ENCODE measurements at places on chromosomes 6 and 20. TPM values are rescaled to one million over a fixed set of nuclear protein-coding genes. Genes with fewer than 3 reads are reported as not detected.

Gene ZC2HC1B
- not detected for total RNA-seq

Gene OR12D3
- not detected for total RNA-seq

Gene ZSCAN23
- total RNA-seq, result 1.5 TPM

Gene KIAA1755
- total RNA-seq, result 0.16 TPM

Gene TMEM217
- 6.8 TPM for total RNA-seq

Gene TMEM170B
- 3.6 TPM for total RNA-seq

Gene HSPA12B
- 11.1 TPM for total RNA-seq

Gene TUBB2B
- 3.4 TPM for total RNA-seq

Gene BEND6
- total RNA-seq, result 0.19 TPM

Gene NOX3
- not detected for total RNA-seq

Gene SPATS1
- total RNA-seq, result not detected

Gene GHRH
- total RNA-seq, result not detected

Gene SIRPG
- not detected for total RNA-seq

Gene TP53TG5
- total RNA-seq, result not detected

Gene CRIP3
- total RNA-seq, result not detected

Gene HLA-DOB
- total RNA-seq, result not detected

Gene PNPLA1
- not detected for total RNA-seq

Gene FAM209B
- total RNA-seq, result not detected

Gene PGM3
- total RNA-seq, result 46.0 TPM

Gene SOBP
- total RNA-seq, result 0.76 TPM

Gene SLPI
- not detected for total RNA-seq

Gene F13A1
- not detected for total RNA-seq

Gene TOMM6
- total RNA-seq, result 30.8 TPM

Gene BNIP5
- not detected for total RNA-seq

Gene VAPB
- total RNA-seq, result 8.6 TPM

Gene TSBP1
- total RNA-seq, result not detected

Gene ULBP1
- total RNA-seq, result 0.16 TPM

Gene PROKR2
- not detected for total RNA-seq

Gene DNMT3B
- 1.7 TPM for total RNA-seq

Gene TAP2
- total RNA-seq, result 50.0 TPM

Gene FBXO5
- 13.3 TPM for total RNA-seq

Gene SLC35F1
- not detected for total RNA-seq

Gene SSTR4
- total RNA-seq, result not detected

Gene SLC22A23
- 70.5 TPM for total RNA-seq

Gene REM1
- total RNA-seq, result not detected

Gene SPINT4
- not detected for total RNA-seq

Gene CAP2
- 4.2 TPM for total RNA-seq

All from bladder microvascular endothelial cell (primary cell).